CD4-positive, alpha-beta T cell treated with Interleukin-15 for 4 hours (primary cell): ENCODE measurements at places on chromosomes 1 and 21.

- no peak for DNase-seq
Measured at GRCh38 chr1:94012708-94013366, 103.6 kb upstream of the GCLM start.

GRCh38 chr1:178025613-178026356 is 55.9 kb upstream of the SEC16B start:
- no peak for DNase-seq

DNA sequence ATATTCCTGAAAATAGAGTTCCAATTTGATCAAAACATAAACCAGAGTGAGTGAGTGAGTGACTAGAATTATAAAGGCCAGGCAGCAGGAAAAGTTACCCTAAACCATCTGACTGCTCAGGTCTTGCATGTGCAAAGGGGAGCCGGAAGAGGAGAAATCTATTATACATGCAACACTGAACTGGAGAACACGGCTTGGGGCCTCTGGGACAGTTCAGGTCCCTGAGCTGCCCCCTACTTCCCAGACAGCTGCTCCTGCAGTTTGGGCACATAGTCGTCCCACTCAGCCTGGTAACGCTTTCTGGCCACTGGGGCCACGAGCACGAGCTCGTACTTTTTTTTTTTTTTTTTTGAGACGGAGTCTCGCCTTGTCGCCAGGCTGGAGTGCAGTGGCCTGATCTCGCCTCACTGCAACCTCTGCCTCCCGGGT is 40.1 kb downstream of the PTPRC start:
- DNase-seq: no peak

DNA sequence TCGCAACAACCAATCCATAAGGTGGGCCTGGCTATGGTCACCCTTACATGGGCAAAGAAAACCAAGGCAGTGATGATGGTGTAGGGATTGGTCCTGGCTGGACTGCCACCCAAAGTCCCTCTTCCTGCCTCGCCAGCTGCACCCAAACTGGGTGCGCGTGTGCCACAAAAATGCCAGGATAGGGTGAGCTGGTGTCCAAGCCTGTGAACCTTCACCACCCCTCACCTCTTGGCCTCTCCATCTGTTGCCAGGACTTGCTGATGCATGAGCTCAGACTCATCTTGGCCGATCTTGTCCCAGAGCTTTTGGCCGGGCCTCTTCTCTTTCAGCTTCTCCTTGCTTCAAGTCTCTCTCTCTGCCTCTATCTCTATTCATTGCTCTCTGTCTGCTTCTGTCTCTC is 41.8 kb downstream of the FOXD2 start:
- DNase-seq: no peak

DNA sequence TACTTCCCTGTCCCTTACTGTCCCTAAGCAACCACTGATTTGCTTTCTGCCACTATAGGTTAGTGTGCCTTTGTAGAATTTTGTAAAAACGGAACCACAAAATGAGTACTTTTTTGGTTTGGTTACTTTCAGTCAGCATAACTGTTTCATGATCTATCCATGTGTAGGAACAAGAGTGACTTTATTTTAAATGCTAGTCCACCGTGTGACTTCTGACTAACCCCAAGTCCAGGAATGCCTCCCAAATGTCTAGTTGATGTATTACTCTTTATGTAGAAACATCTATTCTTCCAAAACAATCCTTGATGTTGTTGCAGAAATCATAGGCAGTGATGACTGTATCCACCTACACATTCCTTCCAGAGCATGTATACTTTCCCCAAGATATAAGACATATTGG is 21.3 kb downstream of the ATPAF1 start:
- no peak for DNase-seq
